ENCODE measurements at places on chromosomes 4 and X.
A peak's percentile ranks its signal among the peaks of the same experiment; 100 is the strongest.

- DNase-seq: no peak
These were observed 242.3 kb upstream of the PPARGC1A start for GRCh38 chr4:24131954-24132673.

- no peak for DNase-seq
These were observed 108.3 kb upstream of the SLC34A2 start for GRCh38 chr4:25547343-25547742.

DNA sequence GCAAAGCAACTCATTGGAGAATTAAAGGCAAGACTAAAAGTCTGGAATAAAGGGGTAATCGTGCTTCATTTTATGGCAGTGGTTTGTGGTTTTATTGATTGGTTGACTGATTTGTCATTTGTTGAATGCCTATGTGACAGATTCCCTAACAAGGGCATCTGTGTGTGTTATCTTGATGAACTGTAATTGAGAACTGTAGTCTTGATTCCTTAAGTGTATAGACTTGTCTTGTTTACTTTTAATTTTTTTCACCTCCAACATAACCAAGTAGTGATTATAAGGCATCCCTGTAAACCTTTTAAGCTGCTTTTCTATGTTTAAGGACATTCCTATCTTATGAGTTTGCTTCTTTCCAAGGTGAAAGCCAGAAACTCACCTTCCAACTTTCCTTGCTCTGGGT is 216.0 kb upstream of the TAPT1 start:
- no peak for DNase-seq

- peak; percentile 46 for DNase-seq
These were observed 7.2 kb downstream of the GSTCD start for GRCh38 chr4:105715692-105716278.

DNA sequence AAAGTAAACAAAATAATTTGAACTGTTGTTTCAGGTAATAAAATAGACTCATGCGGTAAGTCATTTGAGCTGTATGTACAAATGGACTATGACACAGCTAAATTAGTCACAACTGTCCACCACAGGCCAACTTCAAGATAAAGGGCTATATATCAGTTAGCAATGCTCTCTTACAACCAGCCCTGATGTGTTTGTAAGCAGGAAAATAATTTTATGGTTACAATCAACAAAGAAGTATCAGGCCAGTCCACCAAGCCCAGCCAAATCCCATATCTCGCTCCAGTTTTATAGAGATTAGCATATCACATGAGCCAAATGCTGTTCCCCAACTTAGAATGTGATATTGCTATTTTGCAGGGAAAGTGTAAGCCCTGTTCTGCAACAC is 511 bp upstream of the DUSP21 start:
- peak; percentile 43 for DNase-seq

GRCh38 chr4:31580843-31581242 is 860.7 kb downstream of the PCDH7 start:
- no peak for DNase-seq

GRCh38 chr4:88244816-88245579 is 39.4 kb downstream of the PPM1K start:
- no peak for DNase-seq

DNA sequence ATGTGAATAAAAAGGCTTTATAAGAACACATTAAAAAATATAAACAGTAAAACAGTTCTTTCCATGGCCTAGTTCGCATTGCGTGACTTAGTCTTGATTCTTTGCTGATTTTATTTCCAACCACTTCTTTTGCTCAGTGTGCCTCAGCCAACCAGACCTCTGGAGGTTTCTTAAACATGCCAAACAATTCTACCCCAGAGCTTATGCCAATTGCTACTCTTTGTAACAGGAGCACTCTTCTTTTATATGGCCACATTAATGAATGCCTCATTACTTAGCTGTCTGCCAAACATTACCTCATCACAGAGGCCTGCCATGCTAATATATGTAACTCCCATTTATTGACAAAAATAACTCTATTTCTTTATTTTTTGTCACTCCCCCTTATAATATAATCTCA is 202.3 kb downstream of the NDST4 start:
- DNase-seq: no peak

GRCh38 chr4:16111533-16111932 is 27.7 kb upstream of the PROM1 start:
- DNase-seq: no peak

DNA sequence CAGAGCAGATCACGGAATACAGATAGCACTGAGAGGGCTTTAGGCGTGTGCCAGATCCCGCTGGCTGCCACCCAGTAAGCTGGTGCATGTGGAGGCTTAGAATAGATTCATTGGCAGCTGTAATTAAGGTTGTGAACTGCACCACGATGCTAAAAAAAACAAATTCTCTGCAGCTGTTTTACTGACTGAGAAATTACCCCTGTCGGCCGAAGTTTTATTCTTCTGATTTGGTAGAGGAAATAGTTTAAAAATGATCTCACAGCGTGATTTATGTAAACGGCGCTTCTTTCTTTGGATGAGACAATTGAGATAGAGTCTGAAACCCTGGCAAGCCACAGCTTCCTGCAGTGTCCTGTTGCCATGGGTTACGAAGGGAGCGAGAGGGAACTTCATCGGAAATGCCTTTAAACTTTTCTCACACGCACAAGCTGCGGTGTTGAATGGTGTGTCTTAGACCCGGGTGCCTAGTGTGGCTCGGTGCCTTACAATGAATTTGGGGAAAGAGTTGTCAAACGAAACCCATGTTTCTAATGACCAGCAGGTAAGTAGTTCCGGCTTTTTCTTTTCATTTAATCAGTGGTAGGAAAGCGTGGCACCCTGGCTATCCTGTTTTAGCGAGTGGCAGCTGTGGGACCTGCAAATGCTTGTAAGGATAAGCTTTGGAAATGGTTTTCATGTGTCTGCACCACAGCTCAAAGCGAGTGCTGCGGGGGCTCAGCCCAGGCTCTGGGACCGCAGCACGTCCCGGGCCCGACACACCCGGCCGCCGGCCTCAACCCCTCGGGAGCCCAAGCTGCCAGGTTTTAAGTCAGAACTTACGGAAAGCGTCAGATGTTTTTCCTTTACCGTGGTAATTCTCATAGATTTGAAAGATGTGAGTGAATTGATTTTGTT is 71.7 kb upstream of the HGFAC start:
- peak; percentile 59 for DNase-seq

DNA sequence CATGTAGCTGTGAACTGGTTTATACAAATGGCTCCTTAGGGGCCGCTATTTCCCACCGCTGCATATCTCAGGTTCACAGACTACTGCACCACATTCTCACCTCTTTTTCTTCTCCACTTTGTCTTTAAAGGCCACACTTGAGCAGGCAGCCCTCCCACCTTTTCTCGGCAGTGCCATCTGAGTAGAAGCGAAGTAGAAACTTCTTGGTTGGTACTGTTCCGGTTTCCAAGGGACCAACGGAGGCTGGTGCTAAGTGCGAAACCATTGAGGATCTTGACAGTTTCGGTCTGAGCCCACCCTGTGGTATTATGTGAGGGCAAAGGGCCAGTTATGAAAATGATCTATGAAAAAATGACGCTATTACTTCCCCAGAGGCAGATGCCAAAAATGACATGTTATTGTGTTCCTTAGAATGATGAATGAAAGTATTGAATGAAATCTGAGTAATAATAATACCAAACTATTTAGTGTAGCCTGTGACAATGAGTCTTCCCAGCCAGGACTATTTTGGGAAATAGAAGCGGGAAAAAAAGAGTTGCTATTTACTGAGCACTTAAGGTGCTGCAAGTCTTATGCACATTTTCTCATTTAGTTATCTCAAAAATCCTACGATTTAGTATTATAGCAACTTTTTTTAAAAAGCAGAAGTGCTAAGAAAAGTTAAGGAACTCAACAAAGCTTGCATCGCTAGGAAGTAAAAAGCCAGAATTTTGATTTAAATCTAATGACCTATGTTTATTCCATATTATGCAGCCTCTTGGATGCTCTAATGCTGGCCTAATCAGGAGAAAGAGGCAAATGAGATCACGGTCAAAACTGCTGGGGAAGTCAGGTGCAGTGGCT is 29.6 kb upstream of the CHRNA9 start:
- no peak for DNase-seq

DNA sequence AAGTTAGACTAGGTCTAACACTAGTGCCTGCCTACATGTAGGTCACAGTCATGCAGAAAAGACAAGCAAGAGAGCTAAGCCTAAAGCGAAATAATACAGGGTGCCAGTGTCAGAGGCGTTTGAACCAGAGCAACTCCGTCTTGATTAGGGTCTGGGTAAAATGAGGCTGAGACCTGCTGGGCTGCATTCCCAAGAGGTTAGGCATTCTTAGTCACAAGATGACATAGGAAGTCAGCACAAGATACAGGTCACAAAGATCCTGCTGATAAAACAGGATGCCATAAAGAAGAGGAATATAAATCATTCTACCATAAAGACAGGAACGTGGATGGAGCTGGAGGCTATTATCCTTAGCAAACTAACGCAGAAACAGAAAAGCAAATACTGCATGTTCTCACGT is 120.9 kb downstream of the BEND2 start:
- DNase-seq: peak; percentile 0

DNA sequence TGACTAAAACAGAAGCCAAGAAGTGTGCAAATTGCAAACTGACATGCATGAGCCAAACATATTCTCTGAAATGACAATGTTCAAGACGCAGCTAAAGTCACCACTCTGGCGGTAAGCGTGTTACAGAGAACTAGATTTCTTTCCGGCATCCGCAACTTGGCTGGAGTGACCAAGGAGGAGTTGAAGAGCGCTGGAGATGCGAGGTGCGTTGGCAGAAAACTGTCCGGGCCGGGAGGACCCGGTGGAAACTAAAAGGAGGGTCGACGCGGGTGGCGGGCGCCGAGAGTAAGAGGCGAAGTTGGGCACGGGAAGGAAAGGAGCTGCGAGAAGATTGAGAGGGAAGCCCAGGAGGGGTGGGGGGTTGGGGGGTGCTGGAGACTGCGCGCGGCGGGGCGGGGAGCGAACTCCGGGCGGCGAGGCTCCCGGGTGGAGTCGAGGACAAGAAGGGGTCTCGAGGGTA is 807 bp downstream of the SEL1L3 start:
- DNase-seq: peak; percentile 44

DNA sequence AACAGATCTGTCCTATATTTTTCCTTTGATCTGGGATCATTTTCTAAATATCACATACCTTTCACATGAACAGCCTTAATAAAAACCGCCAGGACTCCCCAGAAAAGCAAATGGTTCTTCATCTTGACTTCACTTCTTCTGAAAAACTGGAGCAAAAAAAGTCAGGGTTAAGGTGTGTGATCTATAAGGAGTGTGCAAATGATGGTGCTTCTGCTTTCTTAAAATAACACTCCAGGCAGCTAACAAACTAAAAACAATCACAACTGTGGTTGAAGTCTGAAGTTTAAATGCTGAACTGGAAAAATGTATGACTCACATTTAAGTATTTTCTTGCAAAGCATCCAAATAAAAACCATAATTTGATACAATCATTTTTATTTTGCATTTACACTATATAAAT is at the start of gene JCHAIN:
Gene JCHAIN, minus strand, starts transcription at position 140 of the 400 bp plus-strand sequence. Its CDS starts 18 bp downstream, at position 122.
- no peak for DNase-seq

DNA sequence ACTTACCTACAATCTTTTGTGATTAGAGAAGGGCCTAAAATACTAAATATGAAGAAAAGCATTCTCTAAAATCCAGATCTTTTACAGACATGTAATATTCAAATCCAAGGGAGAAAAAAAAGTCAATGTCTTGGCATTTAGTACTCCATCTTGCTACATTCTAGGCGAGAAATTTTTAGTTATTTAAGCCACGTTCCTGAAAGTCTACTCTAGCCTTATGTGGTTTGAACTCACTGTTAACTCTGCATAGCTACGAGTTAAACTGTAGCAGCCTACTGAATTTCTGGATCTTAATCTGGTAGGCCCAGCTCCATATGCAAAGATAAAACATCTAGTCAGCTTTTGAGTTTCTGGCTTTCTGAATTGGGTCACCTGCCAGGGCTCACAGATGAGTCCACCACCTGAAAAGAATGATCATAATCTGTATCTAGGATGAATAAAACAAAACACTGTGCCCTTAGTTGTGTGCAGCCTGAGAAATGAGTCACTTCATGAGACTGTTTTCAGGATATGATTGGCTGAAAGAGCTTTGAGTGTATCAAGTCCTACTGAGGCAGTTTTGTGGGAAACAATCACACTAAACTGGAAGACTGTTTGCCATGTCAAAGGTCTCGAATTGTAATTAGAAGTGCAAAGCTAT is 3.2 kb upstream of the NEK1 start:
- peak; percentile 54 for DNase-seq

- DNase-seq: peak; percentile 1
These were observed 72.0 kb downstream of the IL1RAPL1 start for GRCh38 chrX:28659269-28659668.

DNA sequence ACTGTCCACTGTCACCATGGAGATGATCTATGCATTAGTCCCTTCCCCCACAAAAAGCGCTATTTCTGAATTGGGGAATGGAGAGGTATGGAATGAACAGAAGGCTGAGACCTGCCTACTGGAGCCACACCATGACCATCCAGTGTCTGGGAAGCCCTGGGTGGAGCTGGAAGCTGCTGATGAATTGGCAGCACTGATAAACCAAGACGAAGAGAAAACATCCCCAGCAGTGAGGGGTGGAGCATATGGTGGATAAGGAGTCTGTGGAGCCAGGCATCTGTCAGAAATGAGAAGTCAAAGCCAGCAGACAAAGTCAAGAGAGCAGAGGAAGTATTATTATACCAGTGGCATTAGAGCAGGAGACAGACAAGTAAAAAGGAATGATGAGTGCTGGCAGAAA is 13.2 kb downstream of the CC2D2A start:
- DNase-seq: no peak

GRCh38 chr4:182748949-182749348 is 168.2 kb downstream of the DCTD start:
- DNase-seq: peak; percentile 58

- DNase-seq: no peak
These were observed 477 bp upstream of the HAND2 start for GRCh38 chr4:173530326-173531085.

GRCh38 chrX:123173833-123174232 is 10.2 kb upstream of the GRIA3 start:
- DNase-seq: peak; percentile 8

DNA sequence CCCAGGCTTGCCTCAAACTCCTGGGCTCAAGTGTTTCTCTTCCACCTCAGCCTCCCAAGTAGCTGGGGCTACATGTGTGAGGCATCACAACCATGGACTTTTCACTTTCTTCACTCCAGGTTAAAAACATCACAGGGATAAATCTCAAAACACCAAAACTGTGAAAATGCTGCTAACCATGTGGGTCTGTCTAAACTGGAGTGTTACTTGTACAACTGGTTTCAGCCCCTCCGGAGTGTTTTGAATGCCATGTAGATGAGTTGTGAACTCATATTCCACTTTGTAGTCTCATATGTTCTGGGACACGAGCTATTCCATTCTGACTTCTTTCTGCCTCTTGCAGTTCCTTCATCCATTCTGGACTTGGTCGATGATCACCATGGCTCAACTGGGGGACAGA is 43.0 kb downstream of the PDGFRA start:
- peak; percentile 16 for DNase-seq
